ENCODE measurements at places on chromosomes 1 and 21.
A peak's percentile ranks its signal among the peaks of the same experiment; 100 is the strongest.

- DNase-seq = peak; percentile 66
These were observed 13.0 kb downstream of the IFI6 start for GRCh38 chr1:27658951-27659496.

DNA sequence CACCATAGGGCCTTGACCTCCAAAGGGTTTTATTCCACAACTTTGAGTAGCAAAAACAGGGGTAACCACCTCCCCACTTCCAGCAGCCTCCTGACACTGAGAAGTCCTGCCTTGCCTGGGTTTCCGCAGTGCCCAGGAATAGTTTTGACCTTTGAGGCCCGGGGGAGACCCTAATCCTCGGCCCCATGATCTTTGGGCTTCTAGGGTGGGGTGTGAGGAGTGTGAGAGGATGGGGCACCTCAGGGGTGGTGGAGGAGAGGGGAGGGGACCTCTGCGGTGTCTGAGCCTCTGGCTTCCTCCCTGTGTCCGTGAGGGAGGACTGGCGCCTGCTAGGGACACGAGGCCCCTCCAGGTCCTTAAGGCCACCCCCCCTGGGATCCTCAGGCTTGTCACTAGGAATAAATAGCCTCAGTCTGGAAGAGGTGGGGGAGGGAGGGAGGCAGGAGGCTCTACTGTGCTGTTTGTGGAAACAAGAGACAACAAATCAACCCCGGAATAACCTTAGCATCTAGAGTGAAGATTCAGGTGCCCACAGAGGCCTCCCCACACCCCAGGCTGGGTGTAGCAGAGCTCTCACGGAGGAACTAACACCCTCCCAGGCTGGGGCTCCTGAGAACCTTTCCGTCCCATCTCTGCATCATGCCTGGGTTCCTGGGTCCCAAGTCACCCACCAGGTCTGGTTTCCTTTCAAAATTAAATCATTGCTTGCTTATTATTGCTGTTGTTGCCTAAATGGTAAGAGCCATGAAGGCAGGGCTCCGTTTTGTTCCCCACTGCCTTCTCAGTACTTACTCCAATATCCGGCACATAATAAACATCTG is 904 bp upstream of the FHL3 start:
- DNase-seq = no peak

DNA sequence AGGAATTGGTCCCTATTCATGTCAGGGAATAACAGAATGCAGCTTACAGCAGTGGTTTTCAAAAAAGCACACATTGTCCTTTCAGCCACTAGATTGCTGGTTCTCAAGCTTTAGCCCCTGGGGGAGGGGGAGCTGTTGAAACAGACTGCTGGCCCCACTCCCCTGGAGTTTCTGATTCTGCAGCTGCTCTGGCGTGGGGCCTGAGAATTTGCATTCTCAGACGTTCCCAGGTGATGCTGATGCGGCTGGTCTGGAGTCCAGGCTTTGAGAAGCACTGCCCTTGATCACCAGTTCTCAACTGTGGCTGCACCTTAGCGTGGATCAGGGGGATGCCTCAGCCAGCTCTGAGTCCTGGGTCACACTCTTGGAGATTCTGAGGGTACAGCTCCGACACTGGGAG is 62.7 kb upstream of the LAPTM5 start:
- no peak for DNase-seq

DNA sequence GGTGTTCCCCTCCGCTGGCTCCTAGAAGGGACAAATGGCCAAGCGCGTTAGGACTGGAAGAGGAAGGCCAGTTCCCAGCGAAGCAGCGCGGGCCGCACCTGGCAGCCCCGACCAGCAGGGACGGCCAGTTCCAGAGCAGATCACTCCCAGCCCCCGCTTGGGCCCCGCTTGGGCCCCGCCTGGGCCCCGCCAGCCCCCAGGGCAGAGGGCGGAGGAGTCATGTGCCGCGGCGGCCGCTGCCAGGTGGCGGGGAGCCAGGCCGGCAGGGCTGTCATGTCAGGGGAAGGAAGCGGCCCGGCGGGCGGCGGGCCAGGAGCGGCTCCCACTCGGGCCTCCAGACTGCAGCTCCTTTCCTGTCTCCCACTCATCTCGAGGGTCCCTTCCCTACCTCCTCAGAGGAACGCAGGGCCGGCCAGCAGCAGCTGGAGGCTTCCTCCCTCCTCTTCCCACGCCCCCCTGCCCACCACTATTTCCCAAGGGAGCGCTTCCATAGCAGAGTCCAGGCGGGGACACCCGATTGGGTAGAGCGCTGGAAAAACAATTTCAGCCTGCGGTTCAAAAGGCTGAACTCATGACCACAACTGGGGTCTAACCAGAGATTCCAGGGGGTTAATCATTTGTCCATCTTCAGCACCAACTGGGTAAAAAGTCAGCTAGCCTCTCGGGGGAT is 16.5 kb downstream of the ZNF697 start:
- peak; percentile 61 for DNase-seq

GRCh38 chr1:162676750-162677149 is 44.5 kb downstream of the DDR2 start:
- DNase-seq = no peak

- no peak for DNase-seq
These were observed 11.5 kb upstream of the A3GALT2 start for GRCh38 chr1:33332357-33332789.

DNA sequence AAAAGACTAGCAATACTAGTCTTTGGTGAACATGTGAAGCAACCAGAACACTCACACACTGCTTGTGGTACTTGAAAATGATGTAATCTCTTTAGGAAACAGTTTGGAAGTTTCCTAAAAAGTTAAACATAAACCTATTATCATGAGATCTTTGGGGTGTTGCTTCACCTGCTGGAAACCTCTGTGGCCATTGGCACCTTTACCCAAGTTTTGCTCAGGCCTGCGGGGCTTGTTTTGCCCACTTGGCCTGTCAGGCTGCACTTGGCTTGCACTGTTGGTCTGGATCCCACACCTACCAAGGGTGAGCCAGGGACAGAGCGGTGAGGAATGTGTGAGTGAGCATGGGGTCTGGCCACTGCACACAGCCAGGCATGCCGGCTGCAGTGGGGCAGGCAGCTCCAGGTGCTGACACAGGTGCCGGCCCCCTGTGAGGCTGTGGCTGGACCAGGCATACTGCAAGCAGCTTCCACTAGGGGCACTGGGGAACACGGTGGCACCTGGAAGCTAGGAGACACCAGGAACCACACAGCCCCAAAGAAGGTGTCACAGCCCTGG is 14.4 kb upstream of the FNBP1L start:
- no peak for DNase-seq

DNA sequence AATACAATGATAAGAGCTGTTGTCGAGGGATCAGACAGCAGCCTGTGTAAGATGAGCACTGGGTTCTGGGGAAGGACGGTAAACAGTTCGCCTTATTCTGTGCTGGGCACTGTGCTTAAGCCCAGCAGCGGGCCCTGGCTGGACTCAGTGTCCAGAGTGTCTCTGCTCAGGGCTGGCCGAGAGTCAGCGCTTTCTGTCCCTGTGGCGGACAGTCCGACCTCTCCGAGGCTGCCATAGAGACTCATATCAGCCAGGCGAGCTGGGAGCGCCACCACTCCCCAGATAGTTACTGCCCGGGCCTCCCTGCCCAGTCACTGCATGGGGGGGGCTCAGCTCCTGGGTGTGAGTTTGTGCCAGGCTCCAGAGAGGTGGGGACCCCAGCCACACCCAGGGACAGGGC is 14.7 kb upstream of the NPHP4 start:
- no peak for DNase-seq

DNA sequence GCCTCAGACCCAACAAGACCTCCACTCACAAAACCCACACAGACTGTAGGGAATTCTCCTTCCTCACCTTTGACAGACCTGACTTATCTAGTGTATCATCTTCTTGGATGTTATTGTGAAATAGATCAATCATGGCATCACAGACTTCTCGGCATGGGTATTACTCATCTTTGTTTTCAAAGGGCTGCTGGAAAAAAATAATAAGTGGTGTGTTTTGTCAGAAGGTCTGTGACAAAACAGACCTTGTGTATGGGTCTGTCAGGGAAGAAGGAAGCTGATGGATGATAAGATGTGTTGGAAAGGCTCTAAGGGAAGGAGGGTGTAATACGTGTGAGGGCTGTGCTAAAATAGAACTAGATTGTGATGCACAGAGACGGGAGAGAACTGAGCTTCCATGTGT is 13.9 kb upstream of the S100A7 start:
- DNase-seq = no peak

- DNase-seq = no peak
These were observed 6.6 kb upstream of the STUM start for GRCh38 chr1:226541631-226542622.

GRCh38 chr1:232383455-232384123 is 246.3 kb downstream of the SIPA1L2 start:
- DNase-seq = no peak

DNA sequence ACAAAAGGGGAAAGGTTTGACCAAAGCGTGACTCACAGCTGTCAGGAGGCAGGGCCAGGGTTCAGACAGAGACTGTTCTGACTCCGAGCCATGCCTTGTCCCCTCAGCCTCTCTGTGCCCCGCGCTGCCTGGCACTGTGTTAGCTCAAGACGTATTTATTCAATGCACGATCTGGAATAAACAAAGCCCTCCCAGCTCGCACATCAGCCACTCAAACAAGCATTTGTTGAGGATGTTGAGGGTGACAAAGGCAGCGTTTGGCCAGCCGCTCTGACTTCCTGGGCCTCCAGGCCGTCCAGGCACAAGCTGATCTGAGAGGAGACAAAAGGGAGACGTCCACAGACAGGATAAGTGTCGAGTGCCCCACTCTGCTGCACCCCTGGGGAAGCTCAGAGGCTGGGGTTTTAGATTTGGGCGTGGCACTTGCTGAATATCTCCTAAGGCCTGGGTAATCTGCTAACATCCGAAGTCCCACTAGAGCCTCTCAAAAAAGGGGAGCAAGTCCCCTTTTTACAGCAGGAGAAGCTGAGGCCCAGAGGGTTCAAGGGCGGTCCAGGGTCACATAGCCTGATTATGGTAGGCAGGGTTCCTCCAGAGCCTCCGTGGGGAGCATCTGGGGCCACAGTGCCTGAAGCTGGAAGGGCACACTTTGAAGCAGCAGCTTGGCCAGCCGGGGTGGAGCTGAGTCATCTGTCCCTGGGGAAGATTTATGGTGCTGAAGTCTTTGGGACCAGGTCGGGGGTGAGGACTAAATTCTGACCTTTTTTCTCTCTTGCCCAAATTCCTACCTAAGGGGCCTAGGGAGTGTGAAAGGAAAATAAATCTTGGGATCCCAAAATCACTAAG is 95.9 kb downstream of the SPSB1 start:
- no peak for DNase-seq

DNA sequence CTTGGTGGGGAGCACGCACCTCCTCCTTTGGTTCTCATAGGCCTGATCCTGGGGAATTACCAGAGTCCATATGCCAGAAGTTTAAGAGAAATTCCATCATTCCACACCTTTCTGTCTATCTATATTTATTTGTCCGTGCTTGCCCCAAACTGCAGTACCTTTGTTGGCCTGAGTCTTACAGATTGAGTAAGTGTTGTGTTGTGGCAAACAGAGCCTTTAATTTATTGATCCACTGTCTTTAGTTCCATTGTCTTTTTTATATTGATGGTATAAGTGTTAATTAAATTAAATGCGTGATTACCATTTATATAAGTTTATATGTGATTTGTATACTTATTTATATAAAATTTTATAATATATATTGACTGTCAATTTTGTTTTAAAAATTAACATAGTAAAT is 4.9 kb downstream of the SH3BGR start:
- DNase-seq = no peak

- DNase-seq = no peak
These were observed 34.8 kb downstream of the WDR4 start for GRCh38 chr21:42844411-42845113.

DNA sequence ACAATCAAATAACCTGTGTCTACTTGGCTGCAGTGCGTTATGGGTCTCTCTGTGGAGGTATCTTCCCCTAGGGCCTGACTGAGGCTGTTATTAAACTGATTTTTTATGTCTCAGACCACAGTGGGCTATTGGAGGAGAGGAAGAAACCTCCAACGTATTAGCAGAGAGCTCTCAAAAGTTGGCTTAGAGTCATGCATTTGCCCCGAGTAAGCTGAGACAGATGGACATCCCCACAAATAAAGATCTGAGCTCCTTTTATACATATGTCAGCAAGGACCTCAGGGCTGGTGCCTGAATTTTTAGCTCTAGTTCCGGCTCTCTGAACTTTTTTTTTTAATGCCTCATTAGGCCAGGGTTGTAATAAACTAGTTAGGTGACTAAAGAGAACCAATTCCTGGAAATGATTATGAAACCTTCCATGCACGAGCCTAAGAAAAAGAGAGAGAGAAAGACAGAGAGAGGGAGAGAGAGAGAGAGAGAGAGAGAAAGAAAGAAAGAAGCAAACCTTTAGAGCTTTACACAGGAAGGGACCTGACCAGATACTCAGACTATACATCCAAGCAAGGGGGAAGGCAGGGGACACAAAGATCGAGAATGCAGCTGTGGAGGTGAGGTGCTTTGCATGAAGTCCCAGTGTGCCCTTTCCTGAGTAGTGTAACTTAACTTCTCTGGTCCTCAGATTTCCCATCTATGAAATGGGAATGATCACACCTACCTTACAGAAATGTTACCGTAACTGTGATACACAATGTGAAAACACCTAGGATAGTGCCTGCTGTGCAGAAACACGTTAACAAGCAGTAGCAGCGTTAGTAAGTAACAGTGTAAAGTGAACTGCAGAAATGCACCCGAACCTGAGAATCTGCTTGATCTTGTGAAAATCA is 8.4 kb upstream of the PIGR start:
- DNase-seq = no peak

DNA sequence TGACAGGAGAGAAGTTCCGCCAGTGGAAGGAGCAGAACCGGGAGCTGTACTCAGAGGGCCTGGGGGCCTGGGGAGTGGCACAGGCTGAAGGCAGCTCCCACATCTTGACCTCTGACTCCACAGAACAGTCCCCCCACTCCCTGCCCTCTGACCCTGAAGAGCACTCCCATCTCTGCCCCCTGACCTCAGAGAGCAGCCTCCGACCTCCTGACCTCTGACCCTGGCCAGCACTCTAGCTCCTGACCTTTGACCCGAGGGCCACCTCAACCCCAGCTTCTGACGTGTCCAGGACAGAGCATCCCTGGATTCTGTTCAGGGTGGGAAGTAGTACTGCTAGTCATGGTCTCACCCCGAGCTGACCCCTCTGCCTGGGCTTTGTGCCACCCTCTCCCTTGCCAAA is 1.1 kb upstream of the CATSPER4 start:
- DNase-seq = no peak

DNA sequence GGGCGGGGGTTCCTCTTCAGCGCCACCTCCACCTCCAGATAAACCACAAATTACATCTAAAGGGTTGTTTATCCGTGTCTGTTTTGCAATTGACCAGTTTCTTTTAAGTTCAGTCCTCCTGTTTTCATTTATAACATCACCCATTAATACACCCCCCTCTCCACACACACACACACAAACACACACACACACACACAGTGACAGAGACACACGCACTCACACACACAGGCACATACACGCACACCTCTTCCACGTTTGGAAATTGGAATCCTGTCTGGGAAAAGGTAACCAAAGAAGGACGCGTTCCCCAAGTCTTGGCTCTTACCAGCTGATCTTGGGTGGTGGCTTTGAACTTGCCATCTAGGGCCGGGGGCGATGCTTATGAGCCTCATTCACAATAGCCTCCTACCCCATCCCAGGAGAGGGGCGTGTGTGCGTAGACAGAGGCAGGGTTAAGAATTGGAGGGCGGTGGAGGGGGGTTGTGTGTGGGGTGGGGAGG is 442 bp upstream of the CSMD2 start:
- no peak for DNase-seq
